ENCODE measurements at places on chromosomes 16 and 17. TPM values are rescaled to one million over a fixed set of nuclear protein-coding genes. Genes with fewer than 3 reads are reported as not detected.

HOXB6 gene
- total RNA-seq = 8.9 TPM

PPP1R27 gene
- not detected for total RNA-seq

IGFALS gene
- not detected for total RNA-seq

RSAD1 gene
- total RNA-seq = 35.1 TPM

MT1A gene
- total RNA-seq = 769 TPM

ZP2 gene
- total RNA-seq = not detected

TGFB1I1 gene
- total RNA-seq = 34.7 TPM

HBA1 gene
- 275 TPM for total RNA-seq

HOXB4 gene
- 5.7 TPM for total RNA-seq

KRTAP1-1 gene
- not detected for total RNA-seq

CRHR1 gene
- total RNA-seq = not detected
